A549 treated with CpdA at 1 μM for 4 hours (cell line): ENCODE measurements at places on chromosomes 5 and 9. TPM values are rescaled to one million over a fixed set of nuclear protein-coding genes. Genes with fewer than 3 reads are reported as not detected.

ITGA2 gene
- total RNA-seq, result 22.6 to 36.8 TPM (median 31.8 TPM) in 5 replicates

TMC1 gene
- 0.05 to 0.14 TPM in 2 of 5 replicates, not detected in the others for total RNA-seq

ORM2 gene
- total RNA-seq, result not detected in 5 replicates

DNAH5 gene
- 0.78 to 1.4 TPM (median 1.1 TPM) in 5 replicates for total RNA-seq

SRP19 gene
- 79.0 to 96.2 TPM (median 85.3 TPM) in 5 replicates for total RNA-seq

LCN15 gene
- 0.09 TPM in 1 of 5 replicates, not detected in the others for total RNA-seq

PCDHGA1 gene
- 0.27 to 0.49 TPM (median 0.31 TPM) in 5 replicates for total RNA-seq

EFNA5 gene
- 15.0 to 20.9 TPM (median 19.2 TPM) in 5 replicates for total RNA-seq

NUTM2F gene
- not detected in 5 replicates for total RNA-seq

C9orf153 gene
- 0.27 to 0.37 TPM (median 0.27 TPM) in 3 of 5 replicates, not detected in the others for total RNA-seq

SLC34A1 gene
- total RNA-seq, result not detected in 5 replicates

PCDH1 gene
- total RNA-seq, result 1.5 to 2.7 TPM (median 1.9 TPM) in 5 replicates

IFNA2 gene
- not detected in 5 replicates for total RNA-seq
